GM23338 (cell line): ENCODE measurements at places on chromosomes 2 and 18.

GRCh38 chr18:48679236-48679635 lies 140.4 kb downstream of the CTIF start:
- H3K36me3 ChIP-seq, result no peaks in the 10 kb centered on the region
- no peak overlapping the region for H3K4me3 ChIP-seq
- DNase-seq, result no peak
- H3K27me3 ChIP-seq, result no peaks in the 10 kb centered on the region
- no peak overlapping the region for H3K27ac ChIP-seq

GRCh38 chr18:51066273-51066672 lies 36.3 kb downstream of the SMAD4 start:
- H3K4me1 ChIP-seq, result no peaks in the 10 kb centered on the region
- peaks cover 24% of the 10 kb centered on the region; the same call in 1 of the 2 replicates for H3K36me3 ChIP-seq
- H3K27me3 ChIP-seq, result no peaks in the 10 kb centered on the region
- no peak overlapping the region for H3K4me3 ChIP-seq
- H3K27ac ChIP-seq, result no peak overlapping the region

DNA sequence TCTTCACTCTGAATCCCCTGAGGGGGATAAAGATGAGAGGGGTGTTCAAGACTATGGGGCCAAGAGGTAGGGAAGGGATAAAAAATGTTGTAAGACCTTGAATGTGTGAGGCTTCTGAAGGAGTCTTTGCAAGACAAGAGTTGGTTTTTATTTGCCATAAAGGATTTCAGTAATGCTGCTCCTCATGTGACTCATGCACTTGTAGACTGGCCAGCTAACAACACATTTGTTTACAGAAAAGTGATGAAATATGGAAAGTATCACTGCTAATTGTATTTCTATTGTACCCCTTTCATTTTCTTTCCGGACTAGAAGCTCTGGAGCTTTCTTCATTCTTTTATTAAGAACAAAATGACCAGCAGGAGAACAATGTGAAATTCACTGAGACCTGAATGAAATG lies 782.1 kb downstream of the EPHA4 start:
- H3K4me1 ChIP-seq, result no peaks in the 10 kb centered on the region
- H3K27me3 ChIP-seq, result no peaks in the 10 kb centered on the region
- no peak for DNase-seq

DNA sequence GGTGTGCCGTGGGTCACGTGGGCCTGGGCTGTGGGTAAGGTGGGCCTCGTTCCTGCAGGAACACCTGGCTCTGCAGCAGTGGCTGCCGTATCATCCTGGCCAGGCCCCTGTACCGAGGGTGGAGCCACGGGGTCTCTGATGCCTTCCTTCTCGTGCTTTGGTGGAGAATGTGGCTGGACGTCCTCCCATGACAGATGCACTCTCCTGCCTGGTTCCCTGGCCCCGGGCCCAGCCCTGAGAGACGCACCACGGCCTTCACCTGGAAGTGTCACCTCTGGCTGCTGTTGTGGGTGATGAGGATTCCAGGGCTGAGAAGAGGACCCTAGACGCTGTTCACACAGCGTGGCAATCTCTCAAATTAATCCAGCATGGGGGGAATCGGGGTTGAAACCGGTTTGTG lies 49.5 kb downstream of the NFATC1 start:
- H3K27me3 ChIP-seq, result no peaks in the 10 kb centered on the region
- no peak for DNase-seq
- H3K27ac ChIP-seq, result no peak overlapping the region
- H3K4me1 ChIP-seq, result no peaks in the 10 kb centered on the region
- no peak overlapping the region for H3K4me3 ChIP-seq
- no peaks in the 10 kb centered on the region for H3K36me3 ChIP-seq

DNA sequence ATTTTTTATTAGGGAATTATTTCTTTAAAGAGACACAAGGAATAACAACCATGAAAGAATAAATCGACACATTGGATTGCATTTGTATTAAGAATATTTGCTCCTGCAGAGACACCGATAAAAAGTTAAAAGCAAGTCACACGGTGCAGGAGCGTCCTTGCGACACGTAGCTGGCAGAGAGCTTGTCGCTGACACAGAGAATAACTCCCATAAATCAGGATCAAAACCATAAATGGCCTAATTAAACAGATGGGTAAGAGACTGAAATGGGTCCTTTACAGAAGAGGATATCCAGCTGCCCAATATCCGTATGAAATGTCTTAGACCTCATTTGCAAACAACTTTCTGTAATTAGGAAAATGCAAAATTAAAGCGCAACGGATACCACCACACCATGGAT lies 126.1 kb upstream of the SNTG2 start:
- no peak overlapping the region for H3K4me3 ChIP-seq
- no peak overlapping the region for H3K27ac ChIP-seq
- H3K27me3 ChIP-seq, result no peaks in the 10 kb centered on the region
- DNase-seq, result no peak

DNA sequence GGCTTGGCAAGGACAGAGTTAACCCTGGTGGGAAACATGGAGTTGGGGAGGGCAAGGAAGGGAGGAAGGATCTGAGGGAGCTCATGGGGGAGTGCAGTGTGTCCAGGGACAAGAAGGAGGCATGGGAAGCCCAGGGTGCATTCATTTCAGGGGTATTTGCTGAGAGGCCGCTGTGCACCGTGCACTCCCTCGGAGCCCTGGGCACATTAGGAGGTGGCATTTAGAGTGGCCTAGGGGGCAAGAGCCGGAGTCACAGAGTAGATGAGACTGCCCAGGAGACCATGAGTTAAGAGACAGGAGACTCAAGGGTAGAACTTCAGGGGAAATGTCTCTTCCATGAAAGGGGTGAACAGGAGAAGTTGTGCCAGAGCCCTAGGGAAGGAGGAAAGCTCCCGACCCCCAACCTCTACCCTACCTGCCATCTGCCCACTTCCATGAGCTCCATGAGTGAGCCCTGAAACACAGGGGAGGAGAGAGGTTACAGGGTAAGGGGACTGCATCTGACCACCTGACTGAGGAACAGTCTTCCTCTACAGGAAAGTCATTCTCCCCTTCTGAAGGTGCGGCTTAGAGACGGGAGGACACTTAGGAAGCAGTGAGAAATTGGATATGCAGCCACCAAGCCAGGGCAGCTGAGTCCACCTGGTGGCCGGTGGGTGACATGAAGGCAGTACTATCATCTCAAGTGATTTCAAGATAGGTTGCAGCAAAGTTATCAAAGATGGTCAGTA lies 58.5 kb upstream of the COPS8 start:
- H3K27me3 ChIP-seq, result no peaks in the 10 kb centered on the region
- no peaks in the 10 kb centered on the region for H3K36me3 ChIP-seq
- no peak overlapping the region for H3K27ac ChIP-seq
- peak; percentile 83 for DNase-seq

DNA sequence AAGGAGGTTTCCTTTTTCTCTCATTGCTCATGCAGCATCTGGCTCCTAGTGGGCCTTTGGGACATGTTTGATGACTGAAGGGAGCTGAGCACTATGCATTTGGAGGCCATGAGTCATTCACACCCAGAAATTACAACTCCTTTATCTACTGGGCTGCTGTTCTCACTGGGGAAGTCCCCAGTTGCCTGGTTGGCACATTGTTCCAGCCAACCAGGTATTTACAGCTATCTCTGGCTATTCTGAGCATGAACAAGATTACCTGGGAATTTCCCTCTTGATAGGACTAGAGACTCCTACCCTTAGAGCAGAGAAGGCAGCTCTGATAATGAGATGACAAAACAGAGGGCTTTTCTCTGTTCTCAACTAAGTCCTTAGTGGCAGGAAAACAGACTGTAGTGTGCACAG lies 206.5 kb downstream of the SETBP1 start:
- DNase-seq, result no peak
- no peaks in the 10 kb centered on the region; the same call in 1 of the 2 replicates for H3K4me1 ChIP-seq
- no peak overlapping the region for H3K27ac ChIP-seq
- no peak overlapping the region for H3K4me3 ChIP-seq
- peaks cover 6% of the 10 kb centered on the region for H3K36me3 ChIP-seq

- peaks cover 9% of the 10 kb centered on the region; the same call in 1 of the 2 replicates for H3K4me1 ChIP-seq
- DNase-seq, result no peak
- no peaks in the 10 kb centered on the region for H3K27me3 ChIP-seq
- no peak overlapping the region for H3K27ac ChIP-seq
- H3K36me3 ChIP-seq, result peaks cover 22% of the 10 kb centered on the region
Measured at GRCh38 chr18:62974928-62975675, 259.8 kb downstream of the PHLPP1 start.

- DNase-seq, result no peak
Measured at GRCh38 chr2:237943395-237944094, 23.3 kb upstream of the UBE2F start.

DNA sequence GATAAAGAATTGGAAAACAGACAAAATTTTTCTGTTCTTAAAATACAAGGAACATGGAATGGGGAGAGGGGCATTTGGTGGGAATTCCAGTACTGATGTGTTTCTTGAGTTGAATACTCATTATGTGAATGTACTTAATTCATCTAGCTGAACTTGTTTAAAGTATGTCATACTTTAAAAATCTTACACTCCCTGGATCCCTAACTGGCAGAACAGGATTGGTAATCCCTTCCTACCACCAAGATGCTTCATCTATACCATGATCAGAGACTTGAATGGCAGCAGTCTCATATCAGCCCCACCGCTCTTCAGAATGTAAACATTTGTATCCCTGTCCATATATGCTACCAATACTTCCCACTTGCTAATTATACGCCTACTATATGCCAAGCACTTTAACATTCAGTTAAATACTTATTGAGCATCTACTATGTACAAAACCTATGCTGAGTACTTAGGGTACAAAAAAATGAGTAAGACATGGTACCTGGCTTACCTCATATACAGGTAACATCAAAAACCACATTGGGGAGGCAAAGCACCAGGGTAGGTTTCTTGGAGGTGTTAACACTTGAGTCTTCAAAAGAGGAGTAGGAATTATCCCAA lies 5.3 kb downstream of the MEMO1 start:
- H3K36me3 ChIP-seq, result no peaks in the 10 kb centered on the region
- no peak overlapping the region for H3K4me3 ChIP-seq
- H3K27me3 ChIP-seq, result no peaks in the 10 kb centered on the region

- no peaks in the 10 kb centered on the region for H3K27me3 ChIP-seq
- no peak for DNase-seq
- H3K4me1 ChIP-seq, result peaks cover 9% of the 10 kb centered on the region
- H3K27ac ChIP-seq, result no peak overlapping the region
- H3K36me3 ChIP-seq, result peaks cover 26% of the 10 kb centered on the region; the same call in 1 of the 2 replicates
Measured at GRCh38 chr18:5287854-5288253, 7.7 kb downstream of the ZBTB14 start.

DNA sequence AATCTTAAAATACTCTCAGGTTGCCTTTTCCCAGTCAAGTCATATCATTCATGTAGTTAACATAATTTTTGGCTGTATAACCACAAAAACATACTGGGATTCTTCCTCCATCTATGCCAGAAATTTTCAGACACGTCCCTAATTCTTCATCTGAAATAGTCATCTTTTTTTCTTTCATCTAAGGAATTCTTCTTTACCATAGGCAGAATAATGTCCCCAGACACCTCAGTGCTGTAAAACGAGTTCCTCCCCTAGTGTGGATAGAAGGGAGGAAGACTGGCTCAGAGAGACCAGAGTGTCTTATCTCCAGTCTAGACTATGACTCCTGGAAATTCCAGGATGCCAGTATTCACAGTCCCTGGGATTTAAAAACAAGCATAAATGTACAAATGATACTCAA lies 127.8 kb downstream of the MREG start:
- no peaks in the 10 kb centered on the region for H3K36me3 ChIP-seq
- DNase-seq, result no peak
- H3K27ac ChIP-seq, result no peak overlapping the region
- H3K4me1 ChIP-seq, result no peaks in the 10 kb centered on the region
- H3K4me3 ChIP-seq, result no peak overlapping the region

- H3K4me3 ChIP-seq, result peak overlapping the region; percentile 49
- H3K27me3 ChIP-seq, result peaks cover 30% of the 10 kb centered on the region
- no peak for DNase-seq
- peaks cover 8% of the 10 kb centered on the region for H3K4me1 ChIP-seq
- H3K27ac ChIP-seq, result no peak overlapping the region
- H3K36me3 ChIP-seq, result no peaks in the 10 kb centered on the region
Measured at GRCh38 chr2:199602896-199603717, 145.4 kb upstream of the SATB2 start.

DNA sequence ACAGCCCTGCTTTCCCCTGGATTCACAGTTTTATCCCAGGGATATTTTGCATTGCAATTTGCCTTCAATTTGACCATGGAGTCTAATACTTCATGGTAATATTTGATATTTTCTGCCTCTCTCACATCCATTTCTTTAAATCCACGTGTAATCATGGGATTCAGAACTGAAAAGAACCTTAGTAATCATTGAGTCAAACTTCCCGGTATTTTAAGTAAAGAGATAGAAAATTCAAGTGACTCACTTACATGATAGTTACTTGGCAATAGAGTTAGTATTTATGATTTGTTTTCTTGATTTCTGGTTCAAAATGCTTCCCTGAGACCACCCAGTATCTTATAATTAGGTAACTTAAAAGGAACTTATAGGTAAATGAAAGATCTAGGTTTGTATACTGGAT lies 33.7 kb upstream of the CDC42EP3 start:
- H3K27me3 ChIP-seq, result no peaks in the 10 kb centered on the region
- H3K27ac ChIP-seq, result no peak overlapping the region
- H3K4me1 ChIP-seq, result no peaks in the 10 kb centered on the region
- no peak for DNase-seq

- no peak for DNase-seq
- no peaks in the 10 kb centered on the region for H3K36me3 ChIP-seq
- H3K27me3 ChIP-seq, result no peaks in the 10 kb centered on the region
- no peak overlapping the region for H3K27ac ChIP-seq
Measured at GRCh38 chr2:55934337-55934736, 10.8 kb upstream of the EFEMP1 start.

GRCh38 chr2:174281736-174282135 lies 33.4 kb upstream of the OLA1 start:
- H3K4me1 ChIP-seq, result peaks cover 3% of the 10 kb centered on the region; the same call in 1 of the 2 replicates
- no peak for DNase-seq
- H3K4me3 ChIP-seq, result no peak overlapping the region
- H3K36me3 ChIP-seq, result no peaks in the 10 kb centered on the region

DNA sequence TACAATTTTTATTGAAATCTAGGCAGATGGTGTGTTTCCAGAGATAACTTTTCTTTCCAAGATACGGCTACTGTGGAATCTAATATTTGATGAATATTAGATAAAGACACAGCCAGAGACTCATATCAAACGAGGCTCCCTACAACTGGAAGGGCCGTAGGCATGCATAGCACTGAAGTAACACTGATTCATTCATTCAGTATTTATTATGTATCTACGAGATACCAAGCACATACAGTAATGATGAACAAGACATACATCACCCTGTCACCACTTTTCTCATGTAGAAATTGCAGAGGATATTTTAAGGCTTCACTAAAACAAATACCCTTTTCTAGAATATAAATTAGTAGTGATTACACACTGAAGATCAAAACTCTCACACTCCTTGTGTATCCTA lies 74.5 kb downstream of the KCTD18 start:
- DNase-seq, result no peak
- peaks cover 7% of the 10 kb centered on the region for H3K36me3 ChIP-seq
- H3K27ac ChIP-seq, result no peak overlapping the region
- H3K4me3 ChIP-seq, result no peak overlapping the region
- H3K27me3 ChIP-seq, result no peaks in the 10 kb centered on the region

DNA sequence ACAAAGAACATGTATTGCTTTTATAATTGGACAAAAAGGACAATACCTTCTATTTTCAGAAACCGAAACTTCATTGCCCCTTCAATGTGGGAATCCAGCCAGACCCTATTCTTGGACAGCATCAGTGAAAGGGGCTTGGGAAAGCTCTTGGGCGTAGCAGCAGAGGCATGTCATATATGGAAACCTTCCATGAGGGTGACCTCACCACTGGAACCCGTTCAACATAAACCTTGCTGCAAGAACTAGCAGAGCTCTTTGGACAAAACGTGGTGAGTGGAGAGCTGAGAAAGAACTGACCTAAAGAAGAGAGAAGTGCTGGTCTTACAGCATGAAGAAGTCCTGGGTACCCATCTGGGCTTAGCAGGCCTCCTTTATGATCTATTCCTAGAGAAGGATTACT lies 22.7 kb upstream of the ACTG2 start:
- H3K27me3 ChIP-seq, result no peaks in the 10 kb centered on the region
- DNase-seq, result no peak
- H3K4me1 ChIP-seq, result no peaks in the 10 kb centered on the region
- H3K36me3 ChIP-seq, result no peaks in the 10 kb centered on the region
- no peak overlapping the region for H3K4me3 ChIP-seq
